ENCODE measurements at places on chromosomes 5 and 9.

- no peak for DNase-seq
Measured at GRCh38 chr9:4965174-4965821, 19.8 kb upstream of the JAK2 start.

- no peak for DNase-seq
Measured at GRCh38 chr9:70701163-70701562, 286.7 kb upstream of the KLF9 start.

GRCh38 chr5:43044181-43044914, 4.2 kb upstream of the ANXA2R start:
- DNase-seq = no peak

DNA sequence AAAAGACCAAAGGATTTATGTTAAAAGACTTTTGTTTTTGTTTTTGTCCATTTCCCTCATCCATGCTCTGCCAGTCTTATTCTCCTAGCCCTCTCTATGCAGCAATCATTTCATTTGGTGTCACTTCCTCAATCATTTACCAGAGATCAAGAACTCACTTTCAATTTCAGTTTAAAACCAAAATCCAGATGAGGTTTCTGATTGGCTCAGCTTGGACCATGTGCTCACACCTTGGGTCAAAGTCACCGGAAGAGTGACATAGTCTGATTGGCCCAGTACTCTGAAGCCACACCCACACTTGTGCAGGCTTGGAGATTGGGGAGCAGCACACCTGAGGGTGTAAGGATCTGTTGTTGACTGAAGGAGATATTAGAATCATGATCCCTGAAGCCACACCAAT, 79.6 kb downstream of the TLR4 start:
- DNase-seq = peak; percentile 46

DNA sequence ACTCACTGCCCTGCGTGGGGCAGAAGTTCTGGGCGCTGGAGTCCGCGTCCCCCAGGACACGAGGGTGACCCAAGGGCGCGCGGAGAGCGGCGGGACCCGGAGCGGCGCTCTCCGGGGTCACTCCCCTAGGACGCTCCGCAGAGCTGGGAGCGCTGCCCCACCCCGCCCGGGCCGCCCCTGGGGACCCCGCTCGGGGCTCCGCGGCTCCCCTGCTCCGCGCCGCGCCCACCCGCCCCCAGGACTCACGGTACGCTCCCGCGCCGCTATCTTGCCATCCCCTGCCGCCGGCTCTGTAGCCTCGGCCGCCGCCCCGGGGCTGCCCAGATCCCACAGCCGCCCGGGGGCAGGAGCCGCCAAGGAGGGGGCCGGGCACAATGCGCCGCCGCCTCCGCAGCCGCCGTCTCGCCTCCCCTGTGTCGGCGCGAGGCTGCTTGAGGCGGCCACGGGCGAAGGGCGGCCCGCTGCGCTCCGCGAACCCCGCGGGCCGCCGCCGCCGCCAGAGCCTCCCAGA, 303 bp downstream of the LIFR start:
- DNase-seq = no peak

- DNase-seq = no peak
Measured at GRCh38 chr5:89703817-89704216, 705.7 kb downstream of the CETN3 start.

DNA sequence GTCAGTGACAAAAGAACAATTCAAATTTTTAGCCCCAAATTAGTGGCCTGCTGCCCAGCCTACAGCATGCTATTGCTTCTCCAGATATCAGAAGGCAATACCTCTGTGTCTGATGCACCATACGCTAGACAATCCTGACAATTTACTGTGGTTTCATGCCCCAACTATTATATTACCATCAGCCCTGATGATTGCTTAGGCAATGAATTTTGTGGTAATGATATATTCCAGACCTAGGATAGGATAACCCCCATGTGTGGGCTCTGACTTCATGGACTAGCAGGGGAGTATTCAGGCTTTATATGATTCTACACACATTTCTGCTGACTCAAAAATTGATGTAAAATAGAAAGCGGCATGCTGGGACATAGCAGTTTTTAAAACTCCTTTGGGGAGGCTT, 168.7 kb upstream of the FST start:
- no peak for DNase-seq

GRCh38 chr9:3963643-3964369, 336.1 kb downstream of the GLIS3 start:
- DNase-seq = no peak

DNA sequence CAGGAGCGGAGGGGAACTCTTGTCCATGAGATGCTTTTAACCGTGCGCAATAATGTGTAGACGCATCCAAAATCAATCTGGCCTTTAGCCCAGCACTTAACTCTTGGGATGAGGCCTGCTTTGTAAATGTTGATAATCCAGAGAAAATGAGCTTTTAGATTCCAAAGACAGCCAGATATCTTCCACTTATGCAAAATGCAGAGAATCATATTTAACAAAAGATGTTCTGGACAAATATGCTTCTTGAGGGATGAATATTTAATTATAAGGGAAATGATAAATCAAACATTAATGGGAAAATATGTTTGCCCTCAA, 5.6 kb downstream of the S1PR3 start:
- no peak for DNase-seq
